ENCODE measurements at places on chromosomes 1 and 21.

DNA sequence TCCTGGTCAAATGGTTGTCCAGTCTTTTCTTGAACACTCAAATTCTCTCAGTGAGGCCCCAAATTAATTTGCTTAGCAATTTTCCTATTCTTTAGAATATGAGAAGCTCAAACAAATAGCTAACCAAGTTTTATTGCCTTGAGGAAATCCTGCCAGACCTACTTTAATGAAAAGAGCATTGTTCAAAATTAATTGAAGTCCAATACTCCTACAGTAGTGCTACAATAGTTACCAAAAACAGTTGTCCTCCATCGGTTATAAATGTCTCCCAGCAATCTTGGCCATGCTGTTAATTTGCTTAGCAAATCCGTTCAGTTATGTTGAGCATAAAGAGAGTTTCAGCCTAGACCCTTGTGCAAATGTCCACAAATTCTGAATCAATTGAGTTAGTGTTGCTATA is 112.9 kb downstream of the MAB21L3 start:
- no peak for DNase-seq

- DNase-seq, result no peak
Measured at GRCh38 chr1:210418863-210419650, 90.4 kb downstream of the HHAT start.

GRCh38 chr1:48773133-48773532 is 3.6 kb downstream of the BEND5 start:
- no peak for DNase-seq

DNA sequence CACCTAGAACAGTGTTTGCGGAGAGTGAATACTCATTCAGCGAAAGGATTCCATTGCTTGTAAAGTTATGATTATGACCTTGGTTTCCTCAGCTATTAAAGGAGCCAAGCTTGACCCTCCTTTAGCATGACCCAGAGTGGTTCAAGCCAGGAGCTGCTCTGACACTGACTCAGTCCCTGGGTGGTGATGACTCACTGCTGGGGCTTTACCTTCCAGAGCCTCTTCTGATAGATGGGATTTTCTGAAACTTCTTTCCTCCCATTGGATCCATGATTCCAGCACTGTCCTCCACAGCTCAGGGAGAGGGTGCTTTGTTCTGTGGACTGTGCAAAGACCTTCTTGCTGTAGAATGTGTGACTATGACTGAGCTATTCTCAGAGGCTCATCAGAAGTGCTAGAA is 77.4 kb downstream of the S1PR1 start:
- no peak for DNase-seq

GRCh38 chr1:211257826-211258225 is 1.3 kb upstream of the RCOR3 start:
- no peak for DNase-seq

DNA sequence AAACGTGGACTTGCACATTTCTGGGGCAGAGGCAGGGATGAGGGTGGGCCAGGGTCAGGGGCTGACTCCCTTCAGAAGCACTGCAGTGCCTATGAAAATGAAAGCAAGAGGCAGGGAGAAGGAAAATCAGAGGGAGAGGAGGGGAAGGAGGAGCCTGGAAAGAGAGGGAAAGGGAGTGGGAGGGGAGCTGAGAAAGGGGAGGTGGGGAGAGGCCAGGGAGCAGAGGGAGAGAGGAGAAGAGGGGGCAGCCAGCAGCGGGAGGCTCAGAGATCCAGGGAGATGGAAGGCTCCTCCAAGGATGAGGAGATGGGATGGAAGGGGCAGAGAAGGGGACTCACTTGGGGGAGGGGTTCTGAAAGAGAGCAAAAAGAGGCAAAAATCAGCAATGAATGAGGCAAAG is 96.3 kb upstream of the KLHDC7A start:
- DNase-seq, result no peak

GRCh38 chr1:9039761-9040658 is 13.8 kb upstream of the SLC2A7 start:
- DNase-seq, result no peak

DNA sequence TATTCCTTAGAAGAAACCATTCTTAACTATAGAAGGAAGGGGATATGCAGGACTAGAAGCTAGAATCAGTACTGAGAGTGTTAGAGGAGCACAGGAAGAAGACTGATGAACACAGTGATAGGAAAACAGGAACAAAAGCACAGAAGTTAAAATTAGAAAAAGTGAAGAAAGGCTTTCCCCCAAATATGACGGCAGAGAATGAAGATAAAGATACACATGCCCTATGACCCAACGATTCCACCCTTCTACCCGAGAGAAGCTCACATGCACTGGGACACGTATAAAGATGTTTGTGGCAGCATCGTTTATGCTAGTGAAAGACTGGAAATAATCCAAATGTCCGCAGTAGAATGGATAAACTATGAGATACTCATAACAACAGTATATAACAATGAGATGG is 74.2 kb downstream of the DTL start:
- DNase-seq, result no peak

GRCh38 chr1:229893762-229894444 is 173.1 kb upstream of the GALNT2 start:
- DNase-seq, result no peak

DNA sequence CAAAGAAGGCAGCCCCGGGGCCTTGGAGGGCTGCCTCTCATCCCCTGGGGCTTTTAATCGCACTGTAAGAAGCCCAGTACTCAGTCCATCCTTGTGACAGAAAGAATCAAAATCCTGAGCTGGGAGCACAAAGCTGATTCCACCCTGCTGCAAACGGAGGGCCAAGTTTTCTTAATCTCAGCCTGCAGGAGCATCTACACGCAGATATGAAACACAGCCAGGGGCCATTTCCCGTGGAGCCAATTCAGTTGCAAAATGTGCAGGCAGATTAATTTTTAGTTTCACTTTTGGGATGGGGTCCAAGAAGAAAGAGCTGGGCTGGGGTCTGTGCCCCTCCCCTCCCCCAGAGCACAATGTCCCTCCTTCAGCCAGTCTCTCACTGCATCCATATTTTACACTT is 4.4 kb downstream of the LYPD8 start:
- no peak for DNase-seq

DNA sequence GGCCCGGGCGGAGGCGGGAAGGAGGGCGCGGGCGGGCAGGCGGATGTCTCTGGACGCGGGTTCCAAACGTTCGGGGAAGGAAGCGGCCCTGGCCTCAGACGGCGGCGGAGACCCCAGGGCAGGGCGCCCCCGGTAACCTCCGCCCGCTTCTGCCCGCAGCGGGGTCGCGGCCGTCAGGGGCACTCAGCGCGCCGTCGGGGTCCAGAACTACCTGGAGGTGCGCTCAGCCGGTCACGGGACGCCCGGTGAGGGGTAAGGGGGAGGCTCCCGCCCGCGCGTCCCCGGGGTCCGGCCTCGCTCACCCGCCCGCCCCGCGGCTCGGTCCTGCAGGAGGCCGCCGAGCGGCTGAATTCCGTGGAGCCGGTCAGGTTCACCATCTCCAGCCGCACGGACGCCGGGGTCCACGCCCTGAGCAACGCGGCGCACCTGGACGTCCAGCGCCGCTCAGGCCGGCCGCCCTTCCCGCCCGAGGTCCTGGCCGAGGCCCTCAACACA is 406 bp downstream of the PUSL1 start:
- no peak for DNase-seq

DNA sequence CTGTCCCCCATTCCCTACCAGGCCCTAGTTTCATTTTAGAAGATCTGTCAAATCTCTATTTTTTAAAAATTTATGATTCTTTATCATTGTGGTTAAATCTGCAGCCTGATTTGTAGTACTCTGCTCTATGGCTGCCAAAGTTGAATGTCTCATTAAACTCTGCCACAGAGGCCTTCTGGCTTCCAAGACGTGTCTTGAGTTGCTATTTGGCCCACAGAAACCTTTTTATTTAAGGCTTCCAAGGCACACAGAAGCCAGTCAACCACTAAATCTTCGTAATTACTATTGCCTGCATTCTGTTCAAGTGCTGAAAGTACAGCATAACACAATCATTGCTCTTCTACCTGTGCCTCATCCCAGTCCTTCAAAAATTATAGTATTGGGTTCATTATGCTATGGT is 971.0 kb downstream of the NCAM2 start:
- DNase-seq, result peak; percentile 39

DNA sequence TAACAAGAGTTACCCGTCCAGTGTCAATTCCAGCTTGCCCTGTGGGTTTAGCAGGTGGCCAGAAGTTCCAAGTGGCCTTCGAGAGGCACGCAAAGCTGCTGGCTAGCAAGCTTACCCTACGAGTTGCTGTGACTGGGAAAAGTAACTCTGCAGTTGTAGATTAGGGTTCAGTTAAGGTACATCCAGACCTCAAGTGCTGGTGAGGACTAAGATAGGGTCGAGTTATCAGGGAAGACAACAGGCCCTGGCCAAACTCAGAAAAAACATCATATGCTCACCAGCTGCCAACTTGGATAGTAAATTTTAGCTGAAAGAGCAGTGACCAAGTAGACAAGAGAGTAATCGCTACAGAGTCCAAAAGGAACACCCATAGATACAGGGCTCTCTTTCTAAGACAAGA is 27.7 kb upstream of the LRRC7 start:
- no peak for DNase-seq

DNA sequence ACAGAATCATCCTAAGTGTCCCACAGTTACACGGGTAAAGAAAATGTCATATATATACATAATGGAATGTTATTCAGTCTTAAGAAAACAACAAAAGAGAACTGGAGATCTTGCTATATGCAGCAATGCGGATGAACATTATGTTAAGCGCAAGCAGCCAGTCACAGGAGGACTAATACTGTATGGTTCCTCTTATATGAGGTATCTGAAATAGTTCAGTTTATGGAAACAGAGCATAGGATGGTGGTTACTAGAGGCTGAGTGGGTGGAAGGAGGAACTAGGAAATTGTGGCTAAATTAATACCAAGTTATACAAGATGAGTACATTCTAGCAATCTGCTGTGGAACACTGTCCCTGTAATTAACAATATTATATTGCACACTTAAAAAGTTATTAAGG is 834.3 kb downstream of the KCNT2 start:
- DNase-seq, result no peak

GRCh38 chr1:64624808-64625207 is 120.1 kb upstream of the RAVER2 start:
- no peak for DNase-seq

DNA sequence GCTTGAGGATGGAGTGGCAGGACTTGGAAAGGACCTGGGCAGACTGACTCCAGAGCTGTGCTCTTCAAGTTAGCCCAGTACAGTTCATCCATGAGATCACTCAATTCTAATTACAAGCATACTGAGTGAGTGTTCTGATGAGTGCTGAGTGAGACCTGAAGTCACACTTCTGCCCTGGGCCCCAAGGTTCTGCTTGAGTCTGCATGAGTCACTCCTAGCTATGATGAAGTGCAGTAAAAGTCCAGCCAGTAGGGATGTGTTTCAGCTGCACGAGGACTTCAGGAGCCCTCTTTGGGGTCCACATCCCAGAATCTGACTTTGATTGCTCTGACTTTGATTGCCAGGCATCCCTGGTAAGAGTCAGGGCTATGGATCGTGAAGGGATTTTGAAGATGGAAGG is 35.8 kb downstream of the PLEKHA6 start:
- DNase-seq, result no peak

- no peak for DNase-seq
Measured at GRCh38 chr1:231592809-231593208, 33.8 kb upstream of the DISC1 start.

DNA sequence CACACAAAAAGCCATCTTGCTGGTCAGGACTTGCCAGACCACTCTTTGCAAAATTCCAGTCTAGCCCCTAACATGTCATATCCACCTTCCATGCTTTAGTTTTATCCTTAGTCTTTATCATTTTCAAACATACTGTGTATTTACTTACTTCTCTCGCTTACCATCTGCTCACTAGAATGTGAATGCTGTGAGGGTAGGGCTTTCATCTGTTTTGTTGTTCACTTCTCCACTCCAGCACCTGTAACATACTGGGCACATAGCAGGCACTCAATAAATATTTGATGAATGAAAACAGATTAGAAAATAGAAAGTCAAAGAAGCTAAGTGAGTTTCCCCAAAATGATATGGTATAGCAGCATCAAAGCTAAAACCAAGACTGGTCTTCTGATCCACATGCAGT is 79.9 kb downstream of the OLFML2B start:
- DNase-seq, result no peak

GRCh38 chr1:232964601-232965000 is 14.2 kb downstream of the NTPCR start:
- no peak for DNase-seq

- no peak for DNase-seq
Measured at GRCh38 chr1:160607672-160608032, 28.4 kb upstream of the CD84 start.

- peak; percentile 59 for DNase-seq
Measured at GRCh38 chr1:154479764-154480421, 22.1 kb upstream of the TDRD10 start.

DNA sequence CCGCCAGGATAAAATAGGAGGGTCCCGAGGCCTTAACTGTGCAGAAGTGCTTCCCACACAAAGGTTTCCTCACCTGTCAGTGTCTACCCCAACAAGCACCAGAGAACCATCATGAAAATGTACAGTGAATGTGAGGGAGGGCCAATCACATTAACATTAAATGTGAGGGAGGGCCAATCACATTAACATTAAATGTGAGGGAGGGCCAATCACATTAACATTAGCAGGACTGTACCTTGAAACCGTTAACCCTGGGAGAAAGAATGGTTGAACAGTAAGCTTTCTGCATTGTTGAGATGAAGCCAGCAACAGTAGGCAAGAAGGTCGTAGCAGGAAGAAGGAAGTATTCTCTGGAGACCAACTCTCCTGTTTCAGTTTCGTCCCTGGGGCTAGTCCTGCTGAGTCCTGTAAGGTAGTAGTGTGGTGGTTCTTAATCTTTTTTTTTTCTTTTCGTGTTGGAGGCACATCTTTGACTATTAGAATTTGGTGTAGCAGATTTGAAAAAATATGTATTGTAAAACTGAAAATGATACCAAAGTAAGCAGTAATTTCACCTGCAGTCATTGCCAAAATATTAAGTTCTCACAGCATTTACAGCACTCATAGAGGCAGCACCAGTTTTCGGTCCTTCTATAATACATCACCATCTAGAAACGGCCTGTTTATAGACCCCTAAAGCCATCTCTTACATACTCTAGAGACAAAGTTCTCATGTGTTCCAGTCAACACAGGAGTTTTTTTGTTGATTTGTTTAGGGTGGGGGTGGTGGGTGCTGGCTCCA is 98.6 kb upstream of the PPP2R5A start:
- DNase-seq, result no peak

DNA sequence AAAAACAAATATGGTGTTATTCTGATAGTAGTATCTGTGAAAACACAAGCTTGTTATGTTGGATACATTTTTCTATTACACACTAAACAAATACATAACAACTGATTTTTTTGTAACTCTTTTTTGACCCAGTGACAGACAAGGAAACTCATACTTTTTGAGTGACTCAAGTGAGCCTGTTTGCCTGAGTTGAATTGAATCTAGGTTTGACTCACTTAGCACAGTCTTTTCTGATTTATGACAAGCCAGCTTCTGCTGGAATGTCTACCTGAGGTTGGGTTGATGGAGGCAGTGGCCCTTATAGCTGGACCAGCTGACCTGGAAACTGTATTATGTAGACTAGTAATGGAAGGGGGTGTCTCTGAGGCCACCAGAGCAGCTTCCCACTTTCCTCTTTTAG is 4.2 kb upstream of the CLCA4 start:
- no peak for DNase-seq

All from NCI-H2081 treated with DMSO at 0.1 percent for 48 hours (cell line).